ENCODE measurements at places on chromosomes 2 and 18. TPM values are rescaled to one million over a fixed set of nuclear protein-coding genes. Genes with fewer than 3 reads are reported as not detected.

Gene ALPG
- 0.14 TPM for total RNA-seq

Gene FZD7
- 3.6 TPM for total RNA-seq

DNA sequence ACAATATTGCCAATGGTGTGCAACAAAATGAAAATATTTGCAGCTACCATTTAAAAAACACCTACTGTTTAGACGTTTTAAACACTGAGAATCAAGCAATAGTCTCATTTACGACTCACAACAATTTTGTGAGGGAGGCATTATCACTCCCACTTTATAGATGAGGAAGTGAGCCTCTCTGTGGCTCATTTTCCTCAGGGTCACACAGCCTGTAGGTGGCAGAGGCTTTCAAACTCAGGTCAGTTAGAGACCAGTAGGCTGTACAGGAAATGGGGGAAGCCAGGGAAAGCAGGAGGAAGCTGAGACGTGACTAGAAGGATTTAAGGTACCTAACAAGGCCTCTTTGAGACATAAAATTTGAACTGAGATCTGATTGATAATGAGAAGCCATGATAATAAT lies 95.0 kb upstream of the ZNF521 start:
- no peak for ATAC-seq

- ATAC-seq = no peak
Observed at GRCh38 chr18:13359210-13359609, 140.7 kb downstream of the LDLRAD4 start.

- ATAC-seq = no peak
Observed at GRCh38 chr2:53942280-53942679, 28.5 kb downstream of the PSME4 start.

Gene NR4A2
- total RNA-seq = 2.5 TPM

DNA sequence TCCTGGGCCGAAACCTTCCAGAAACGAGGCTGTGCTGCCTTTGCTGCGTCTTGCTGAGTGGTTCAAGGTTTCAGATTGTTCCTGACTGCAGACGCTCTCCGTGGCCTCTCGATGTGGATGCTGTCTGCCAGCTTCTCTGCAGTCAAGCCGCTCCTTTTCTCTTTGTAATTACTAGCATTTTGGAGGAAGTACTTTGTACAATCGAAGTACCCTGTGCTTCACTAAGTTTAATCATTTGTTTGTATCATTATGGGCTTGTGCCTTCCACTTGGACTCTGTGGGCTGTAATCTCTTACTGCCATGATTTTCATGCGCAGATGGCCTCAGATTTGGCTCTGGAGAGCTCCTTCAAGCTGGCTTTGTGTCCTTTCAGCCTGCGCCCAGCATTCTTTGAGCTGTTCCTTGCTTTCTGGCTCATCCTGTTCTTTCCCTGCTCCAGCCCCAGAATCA lies 49.3 kb downstream of the TRAF3IP1 start:
- ATAC-seq = no peak

GRCh38 chr18:37259711-37260110 lies 305.9 kb downstream of the CELF4 start:
- no peak for ATAC-seq

- ATAC-seq = no peak
Observed at GRCh38 chr2:38661306-38661705, 4.6 kb upstream of the GALM start.

- ATAC-seq = no peak
Observed at GRCh38 chr2:231955758-231956472, 5.6 kb upstream of the DIS3L2 start.

DNA sequence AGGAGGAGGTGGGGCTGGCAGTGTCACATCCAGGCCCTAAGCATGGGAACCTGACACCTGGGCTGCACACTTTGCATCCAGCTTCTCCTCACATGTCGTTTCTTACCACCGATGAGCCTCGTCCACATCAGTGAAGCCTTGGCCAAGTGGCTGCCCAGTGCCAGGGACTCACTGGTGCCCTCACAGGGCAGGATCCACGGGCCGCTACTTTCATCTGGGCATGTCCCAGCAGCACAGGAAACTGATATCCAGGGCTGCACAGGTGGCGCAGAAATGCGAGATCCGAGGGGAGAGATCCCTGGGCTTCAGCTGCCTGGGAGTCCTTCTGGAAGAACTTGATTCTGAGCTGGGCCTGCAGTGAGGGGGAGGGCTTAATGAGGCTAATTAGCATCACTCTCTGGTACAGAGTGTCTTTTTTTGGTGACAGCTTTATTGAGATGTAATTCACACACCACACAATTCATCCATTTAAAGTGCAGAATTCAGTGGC lies 291.6 kb upstream of the HDAC4 start:
- ATAC-seq = peak; percentile 42

Gene FOXD4L1
- total RNA-seq = 0.64 TPM

Gene ANKRD30BL
- total RNA-seq = 0.36 TPM

DNA sequence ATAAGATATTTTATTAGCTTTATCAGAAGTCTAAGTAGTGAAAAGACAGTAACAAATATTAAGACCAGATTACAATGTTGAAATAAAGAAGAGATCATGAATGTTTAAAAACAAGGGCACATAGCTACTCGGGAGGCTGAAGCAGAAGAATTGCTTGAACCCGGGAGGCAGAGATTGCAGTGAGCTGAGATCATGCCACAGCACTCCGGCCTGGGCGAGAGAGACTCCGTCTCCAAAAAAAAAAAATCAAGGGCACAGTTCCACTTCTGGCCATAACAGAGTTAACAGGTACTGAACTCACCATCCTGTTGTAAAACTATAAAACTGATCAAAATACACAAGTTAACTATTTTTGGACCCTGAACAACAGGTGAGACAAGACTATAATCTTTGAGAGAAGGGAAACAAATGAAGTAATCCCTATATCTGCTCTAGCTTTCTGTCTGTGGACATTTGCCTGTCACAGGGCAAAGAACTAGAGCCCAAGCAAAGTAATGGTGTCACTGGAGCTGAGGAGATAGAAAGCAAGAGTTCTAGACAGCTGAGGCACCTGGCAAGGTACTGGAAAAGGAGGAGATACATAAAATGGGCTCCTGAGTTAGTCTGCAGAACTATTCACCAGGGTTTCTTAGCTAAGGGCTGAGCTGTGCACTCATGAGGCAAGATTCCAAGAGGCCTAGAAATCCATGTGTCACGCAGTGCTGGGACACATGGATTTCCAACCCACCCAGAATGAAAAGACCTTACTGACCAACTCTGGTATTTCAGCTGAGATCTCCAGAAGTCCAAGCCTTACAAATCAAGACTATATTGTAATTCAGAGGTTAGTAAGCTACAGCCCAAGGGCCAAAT lies 15.2 kb downstream of the MMADHC start:
- ATAC-seq = no peak

DNA sequence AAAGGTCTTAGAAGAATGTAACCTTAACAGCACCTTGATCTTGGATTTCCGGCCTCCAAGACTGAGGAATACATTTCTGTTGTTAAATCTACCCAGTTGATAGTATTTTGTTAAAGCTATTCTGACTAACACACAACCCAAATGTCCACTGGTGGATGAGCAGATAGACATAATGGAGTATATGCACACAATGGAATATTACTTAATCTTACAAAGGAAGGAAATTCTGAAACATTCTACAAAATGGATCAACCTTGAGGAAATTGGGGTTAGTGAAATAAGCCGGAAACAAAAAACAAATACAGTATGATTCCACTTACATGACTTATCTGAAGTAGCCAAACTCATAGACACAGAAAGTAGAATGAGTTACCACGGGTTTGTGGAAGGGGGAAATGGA lies 168.7 kb downstream of the ZNF804A start:
- ATAC-seq = no peak

DNA sequence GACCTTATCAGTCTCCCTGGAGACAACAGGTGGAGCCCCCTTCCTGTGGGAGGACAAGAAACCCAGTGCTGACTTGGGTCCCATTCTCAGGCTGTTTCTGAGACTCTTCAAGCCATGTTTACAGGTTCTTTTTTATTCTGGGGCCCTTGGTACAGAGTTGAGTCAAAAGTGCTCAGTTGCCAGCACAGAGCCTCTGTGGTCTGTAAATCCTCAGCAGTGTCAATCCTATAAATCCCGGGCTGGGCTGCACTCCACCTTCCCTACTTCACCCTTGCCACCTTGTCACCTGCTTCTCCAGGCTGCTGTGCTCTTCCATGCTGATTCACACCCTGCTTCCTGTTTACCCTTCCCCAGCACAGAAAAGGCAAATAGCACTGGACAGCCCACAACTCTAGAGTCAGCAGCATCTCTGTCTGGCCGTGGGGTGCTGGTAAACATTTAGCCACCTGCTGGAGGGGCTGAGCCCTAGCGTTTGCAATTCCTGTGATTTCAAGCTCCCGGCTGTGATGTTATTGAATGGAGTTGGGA lies 74.7 kb downstream of the TNFRSF11A start:
- ATAC-seq = peak; percentile 63

DNA sequence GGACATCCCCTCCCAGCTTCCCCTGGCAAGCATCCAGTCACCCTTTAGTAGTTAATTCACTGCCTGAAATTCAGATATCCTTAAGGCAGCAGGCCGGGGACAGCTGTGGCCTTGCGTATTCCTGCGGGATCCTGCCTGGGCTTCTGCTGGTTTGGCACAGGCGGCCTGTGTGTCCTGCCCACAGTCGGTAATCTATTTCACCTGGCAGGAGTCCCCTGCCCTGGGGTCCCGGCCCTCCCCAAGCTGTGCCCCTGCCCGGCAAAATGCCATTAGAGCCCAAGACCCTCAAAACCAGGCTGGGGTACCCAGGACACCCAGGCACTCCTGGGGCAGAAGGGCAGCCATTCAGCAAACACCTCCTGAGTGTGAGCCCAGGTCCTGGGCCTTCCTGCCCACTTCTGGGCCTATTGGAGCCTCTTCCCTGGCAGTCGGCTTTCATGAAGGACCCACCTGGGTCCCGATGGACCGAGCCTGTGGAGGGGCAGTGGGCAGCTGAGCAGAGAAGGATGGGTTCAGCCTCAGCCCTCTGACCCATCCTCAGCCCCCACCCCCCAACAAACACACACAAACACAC lies 11.6 kb downstream of the CROCC2 start:
- ATAC-seq = no peak

Gene SLC11A1
- total RNA-seq = 3.8 TPM

GRCh38 chr2:7346336-7346735 lies 429.1 kb downstream of the RNF144A start:
- ATAC-seq = no peak

DNA sequence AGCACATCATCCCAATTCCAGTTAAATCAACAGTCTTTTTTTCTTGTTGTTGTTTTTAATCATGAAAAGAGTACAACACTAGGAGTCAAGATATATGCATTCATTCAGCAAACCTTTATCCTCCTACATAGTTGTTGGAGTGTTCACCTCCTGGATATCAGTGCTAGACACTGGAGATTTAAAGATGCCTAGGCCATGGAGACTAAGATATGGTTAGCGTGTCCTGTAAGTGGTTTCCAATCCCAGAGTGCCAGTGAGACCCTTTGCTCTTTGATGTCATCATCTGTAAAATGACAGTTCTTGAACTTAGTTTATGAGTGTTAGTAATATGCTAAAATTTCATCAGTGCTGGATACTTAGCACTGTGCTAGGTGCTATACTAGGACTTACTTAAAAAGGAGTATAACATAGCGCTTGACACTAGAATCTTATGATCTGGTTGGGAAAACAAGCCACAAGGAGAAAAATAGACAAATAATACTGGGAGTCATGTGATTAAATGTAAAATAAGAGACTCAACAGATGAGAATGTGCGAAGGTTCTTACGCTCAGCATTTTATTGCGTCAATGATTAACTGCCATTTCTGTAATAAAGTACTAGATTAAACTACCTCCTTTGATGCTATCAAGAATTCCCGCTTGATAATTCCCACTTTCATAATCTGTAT lies 31.5 kb downstream of the BABAM2 start:
- no peak for ATAC-seq

DNA sequence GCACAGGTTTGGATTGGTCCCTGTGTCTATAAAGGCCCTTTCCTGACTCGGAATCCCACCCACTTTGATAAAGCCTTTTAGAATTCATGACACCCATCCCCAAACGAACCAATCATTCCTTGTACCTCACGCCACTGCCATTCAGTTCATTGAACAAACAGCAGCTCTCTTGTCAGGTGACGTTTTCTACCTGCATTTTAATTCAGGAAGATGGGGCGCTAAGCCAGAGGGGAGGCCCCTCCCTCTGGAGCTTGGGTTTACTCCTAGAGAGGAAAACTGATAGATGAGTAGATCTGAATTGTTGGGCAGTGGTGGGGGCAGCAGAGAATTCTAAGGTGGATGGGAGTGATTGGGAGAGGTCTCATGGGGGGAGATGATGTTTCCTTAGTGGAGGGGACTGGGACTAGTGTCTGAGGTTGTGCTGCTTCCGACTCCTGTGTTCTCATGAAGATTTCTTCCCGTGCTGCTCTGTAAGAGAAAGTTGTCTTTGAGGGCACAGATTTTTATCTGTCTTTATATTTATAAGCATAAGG lies 9.6 kb downstream of the RRM2 start:
- ATAC-seq = no peak

DNA sequence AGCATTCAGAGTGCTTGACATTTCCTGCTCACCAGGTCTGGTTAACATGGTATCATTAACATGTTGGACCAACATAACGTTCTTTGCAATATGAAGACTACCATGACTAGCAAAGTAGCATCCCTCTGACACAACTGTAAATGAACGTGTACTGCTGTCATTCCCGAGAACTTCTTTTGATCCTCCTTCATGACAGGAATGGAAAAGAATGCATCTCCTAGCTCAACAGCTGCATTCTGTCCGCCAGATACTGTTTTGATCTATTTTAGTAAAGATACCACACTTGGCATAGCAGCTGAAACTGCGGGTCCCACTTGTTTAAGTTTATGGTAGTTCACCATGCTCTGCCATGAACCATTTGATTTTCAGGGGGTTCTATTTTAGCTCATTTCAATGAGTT lies 144.2 kb upstream of the PARD3B start:
- peak; percentile 64 for ATAC-seq

Gene TSN
- total RNA-seq = 46.7 TPM

Data from motor neuron (in vitro differentiated cells).